Hepatic stellate cell (primary cell): ENCODE measurements at places on chromosomes 4 and X.
A peak's percentile ranks its signal among the peaks of the same experiment; 100 is the strongest.

DNA sequence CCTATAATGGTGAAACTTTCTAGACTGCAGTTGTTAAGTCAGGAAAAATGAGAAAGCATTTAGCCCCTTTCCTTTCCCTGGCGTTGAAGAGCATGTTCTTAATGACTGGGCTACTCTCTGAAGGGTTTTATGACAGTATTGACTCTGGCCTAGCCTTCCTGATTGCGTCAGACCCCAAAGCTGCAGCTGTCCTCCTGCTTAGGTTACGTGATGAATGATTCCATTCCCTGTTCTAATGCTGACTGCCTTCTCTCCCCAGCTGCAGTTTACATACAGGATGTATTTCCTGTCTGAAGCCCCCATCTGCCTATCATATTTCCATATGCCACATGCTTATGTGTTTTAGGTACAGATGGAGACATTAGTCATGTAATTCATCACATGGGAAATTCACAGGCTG, 105.8 kb upstream of the EGFL6 start:
- peak; percentile 24 for DNase-seq

DNA sequence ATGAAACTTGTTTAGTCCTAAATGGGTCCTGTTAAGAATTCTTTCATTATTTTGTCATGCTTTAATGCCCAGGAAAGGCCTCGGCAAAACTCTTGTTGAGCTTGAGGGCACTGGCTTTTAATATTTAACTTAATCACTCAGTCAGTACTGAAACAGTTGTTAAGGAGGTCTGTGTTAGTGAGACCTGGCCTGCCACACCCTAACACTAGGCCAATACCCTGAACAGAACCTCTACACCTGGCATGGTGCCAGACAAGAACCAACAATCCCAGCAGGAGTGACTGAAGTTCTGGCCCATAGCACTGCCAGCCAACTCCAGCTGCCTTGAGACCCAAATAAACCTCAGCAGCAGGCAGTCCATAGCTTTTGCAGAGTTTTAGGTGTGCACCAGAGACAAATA, 85.7 kb upstream of the ITM2A start:
- no peak for DNase-seq

- DNase-seq: no peak
Measured at GRCh38 chr4:77149789-77150188, 7.2 kb upstream of the CCNG2 start.

DNA sequence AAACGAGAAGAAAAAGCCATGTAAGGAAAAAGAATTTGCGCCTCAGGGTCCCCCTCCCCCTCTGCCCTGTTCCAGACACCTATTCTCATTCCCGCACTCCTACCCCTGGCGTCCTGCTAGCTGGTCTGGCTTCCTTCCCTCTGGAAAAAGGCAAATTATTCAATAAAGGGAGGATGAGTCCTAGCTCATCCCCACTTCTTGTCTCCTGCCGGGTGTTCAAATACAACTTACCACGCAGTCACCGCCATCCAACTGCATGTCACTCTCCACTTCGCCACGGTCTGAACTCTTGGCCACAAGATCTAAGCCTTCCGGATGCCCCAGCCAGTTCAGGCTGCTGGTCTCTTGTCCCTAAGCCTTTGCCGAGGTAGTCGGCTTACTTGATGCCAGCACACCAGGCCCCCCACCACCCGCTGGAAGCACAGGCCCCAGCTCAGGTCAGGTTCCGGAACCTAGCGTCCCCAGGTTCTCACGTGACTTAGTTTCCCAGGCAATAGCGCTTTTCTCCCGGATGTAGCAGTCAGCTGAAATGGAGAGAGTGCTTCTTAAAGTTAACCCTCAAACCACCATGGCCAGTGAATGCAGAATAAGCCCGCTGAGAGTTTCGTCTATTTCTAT, 209.6 kb upstream of the SPIN4 start:
- DNase-seq: peak; percentile 26

DNA sequence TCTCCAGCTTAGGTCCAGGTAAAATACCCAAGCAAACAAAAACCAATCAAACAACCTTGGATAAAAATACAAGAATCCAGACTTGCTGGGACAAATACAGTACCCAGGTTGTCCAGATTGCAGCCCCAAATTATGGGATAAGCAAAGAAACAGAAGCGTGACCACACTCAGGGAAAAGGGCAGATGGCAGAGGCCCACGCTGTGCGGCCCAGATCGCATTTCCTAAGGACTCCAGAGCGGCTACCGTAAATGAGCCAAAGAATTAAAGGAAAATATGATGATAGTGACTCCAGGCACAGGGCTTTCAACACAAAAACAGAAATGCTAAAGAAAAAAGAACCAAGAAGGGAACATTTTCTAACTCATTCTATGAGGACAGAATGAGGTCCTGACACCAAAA, 50.3 kb downstream of the FGFRL1 start:
- no peak for DNase-seq

- no peak for DNase-seq
Measured at GRCh38 chr4:176849076-176849475, 56.4 kb upstream of the VEGFC start.

DNA sequence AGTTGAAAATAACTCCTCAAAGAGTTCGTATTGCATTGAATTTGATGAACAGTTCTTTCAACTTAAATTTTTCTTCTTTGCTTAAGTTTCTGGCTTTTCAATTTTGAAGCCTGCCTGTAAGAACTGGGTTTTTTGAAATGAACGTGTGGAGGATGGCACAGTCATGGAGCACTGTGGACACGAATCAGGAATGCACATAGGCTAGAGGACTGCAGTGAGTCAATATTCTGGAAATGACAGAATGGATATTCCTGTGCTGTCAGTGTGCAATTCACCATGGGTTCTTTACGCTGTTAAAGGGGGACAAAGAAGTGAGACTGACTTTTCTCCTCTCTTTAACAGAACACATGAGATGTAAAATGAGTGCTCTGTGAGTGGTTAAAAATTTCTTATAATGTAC, 368.0 kb upstream of the AGA start:
- DNase-seq: no peak

GRCh38 chr4:183541752-183542040, 36.8 kb downstream of the ING2 start:
- DNase-seq: no peak

DNA sequence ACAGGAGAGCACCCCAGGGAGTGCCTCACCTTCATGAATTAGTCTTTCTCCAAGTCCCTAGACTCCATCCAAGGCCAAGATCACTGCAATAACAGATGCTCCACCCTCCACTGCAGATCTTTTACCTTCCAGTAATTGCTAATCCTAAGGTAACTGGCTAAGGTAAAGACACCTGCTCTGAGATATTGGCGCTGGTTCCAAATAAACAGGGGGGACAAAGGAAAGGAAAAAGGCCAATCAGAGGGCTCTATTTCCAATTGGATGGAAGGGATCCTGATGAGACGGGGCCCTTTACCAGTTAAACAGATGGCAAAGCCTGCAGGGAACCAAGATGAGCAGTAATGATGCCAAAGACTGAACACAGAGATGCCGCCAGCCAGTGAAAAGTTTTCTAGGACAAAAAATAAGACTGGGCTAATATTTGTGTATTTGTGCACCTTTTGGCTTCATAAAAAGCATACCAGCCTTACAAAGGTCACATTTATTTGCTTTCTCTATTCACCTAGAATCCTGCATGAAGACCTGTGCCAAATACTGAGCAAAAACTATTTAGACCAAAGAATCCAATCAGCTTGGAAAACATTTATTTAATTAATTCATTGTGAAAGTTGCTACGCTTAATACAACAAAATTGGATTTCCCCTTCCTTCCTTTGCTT, 148.5 kb downstream of the PPP3CA start:
- DNase-seq: no peak

- DNase-seq: peak; percentile 44
Measured at GRCh38 chrX:49919617-49920016, 2.8 kb upstream of the CLCN5 start.

- no peak for DNase-seq
Measured at GRCh38 chr4:80655662-80656061, 320.1 kb downstream of the CFAP299 start.
